Renal cortex interstitium (tissue), 15 donors: ENCODE measurements at places on chromosomes 5 and 9. TPM values are rescaled to one million over a fixed set of nuclear protein-coding genes. Genes with fewer than 3 reads are reported as not detected.

DNA sequence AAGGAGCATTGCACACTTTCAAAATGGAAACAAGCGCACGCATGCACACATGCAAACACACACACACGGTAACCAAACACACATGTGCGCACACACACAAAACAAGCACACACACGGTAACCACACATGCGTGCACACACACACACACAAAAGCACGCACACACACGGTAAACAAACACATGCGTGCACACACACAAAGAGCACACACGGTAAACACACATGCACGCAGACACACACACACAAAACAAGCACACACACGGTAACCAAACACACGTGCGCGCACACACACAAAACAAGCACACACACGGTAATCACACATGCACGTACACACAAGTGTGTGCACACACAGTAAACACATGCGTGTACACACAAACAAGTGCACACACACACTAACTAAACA, 19.3 kb upstream of the SLC6A3 start:
- DNase-seq, result no peak

GRCh38 chr5:54460181-54460919, 4.9 kb downstream of the HSPB3 start:
- DNase-seq, result no peak

- no peak for DNase-seq
Observed at GRCh38 chr9:38232895-38233294, 159.6 kb upstream of the ALDH1B1 start.

GRCh38 chr5:119393746-119394145, 37.9 kb downstream of the TNFAIP8 start:
- no peak for DNase-seq

DNA sequence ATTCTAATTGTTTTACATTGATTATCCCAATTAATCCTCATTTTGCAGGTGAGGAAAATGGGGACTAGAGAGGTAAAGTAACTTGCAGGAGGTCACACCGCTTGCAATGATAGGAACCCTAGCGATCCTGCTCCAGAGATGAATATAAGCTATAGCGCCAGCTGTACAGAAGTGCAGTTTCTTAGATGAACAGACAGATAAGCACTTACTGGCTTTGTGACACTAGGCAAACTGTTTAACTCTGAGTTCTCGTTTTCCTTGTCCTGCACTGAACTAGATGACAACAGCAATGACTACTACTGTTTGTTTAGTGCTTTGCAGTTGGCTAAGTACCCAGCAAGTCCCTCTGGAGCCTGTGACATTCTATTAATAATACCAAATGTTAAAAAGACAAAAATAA, 11.1 kb downstream of the LHX6 start:
- DNase-seq, result no peak

GRCh38 chr9:72814083-72814597, 138.7 kb downstream of the ALDH1A1 start:
- DNase-seq, result no peak

- no peak for DNase-seq
Observed at GRCh38 chr5:93676704-93677103, 64.7 kb downstream of the POU5F2 start.

GRCh38 chr9:123434619-123435240, 78.7 kb downstream of the CRB2 start:
- no peak for DNase-seq

FAM221B gene
- 0.26 TPM for polyA plus RNA-seq
